MG63 (cell line): ENCODE measurements at places on chromosomes 6 and 20. TPM values are rescaled to one million over a fixed set of nuclear protein-coding genes. Genes with fewer than 3 reads are reported as not detected.

SCGN gene
- total RNA-seq = not detected in 2 replicates

ZNF334 gene
- total RNA-seq = 0.30 TPM in 1 of 2 replicates, not detected in the other

TMEM244 gene
- total RNA-seq = not detected in 2 replicates

- DNase-seq = no peak
Measured at GRCh38 chr20:25045343-25045712, 12.6 kb downstream of the ACSS1 start.

PTGIS gene
- 4.1 and 6.2 TPM in 2 replicates for total RNA-seq

DNA sequence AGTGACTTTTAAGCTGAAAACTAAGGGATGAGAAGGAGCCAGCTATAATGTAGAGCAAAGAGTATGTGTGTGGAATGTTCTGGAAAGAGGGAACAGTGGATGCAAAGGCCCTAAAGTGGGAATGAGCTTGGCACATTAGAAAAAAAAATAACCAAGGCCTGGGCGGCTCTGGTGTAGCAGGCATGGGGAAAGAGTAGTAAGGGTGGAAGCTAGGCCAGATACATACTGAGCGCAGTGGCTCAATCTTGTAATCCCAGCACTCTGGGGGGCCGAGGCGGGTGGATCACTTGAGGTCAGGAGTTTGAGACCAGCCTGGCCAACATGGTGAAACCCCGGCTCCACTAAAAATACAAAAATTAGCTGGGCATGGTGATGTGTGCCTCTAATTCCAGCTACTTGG, 8.4 kb downstream of the GGT7 start:
- no peak for DNase-seq

SOD2 gene
- total RNA-seq = 33.0 and 51.1 TPM in 2 replicates

SNAI1 gene
- 0.12 and 0.82 TPM in 2 replicates for total RNA-seq

DNA sequence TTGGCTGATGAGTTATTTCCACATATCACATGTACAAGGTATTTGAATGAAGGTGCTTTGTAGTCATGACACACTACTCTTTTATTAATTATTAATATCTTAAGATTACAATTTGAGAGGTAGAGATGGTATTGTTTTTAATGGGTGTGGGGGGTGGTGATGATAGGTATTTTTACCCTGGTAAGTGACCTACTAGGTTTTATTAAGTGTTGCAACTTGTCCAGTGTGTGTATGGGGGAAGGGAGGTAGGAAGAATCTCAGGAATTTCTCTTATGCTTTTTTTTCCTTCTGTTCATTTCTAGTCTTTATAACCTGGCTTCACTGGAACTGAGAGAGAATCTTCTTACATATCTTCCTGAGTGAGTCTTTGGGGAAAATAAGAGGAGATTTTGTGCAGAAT, 101.4 kb downstream of the LRRC1 start:
- DNase-seq = no peak

- DNase-seq = peak; percentile 38
Measured at GRCh38 chr20:40741507-40742106, 52.6 kb upstream of the MAFB start.

DNA sequence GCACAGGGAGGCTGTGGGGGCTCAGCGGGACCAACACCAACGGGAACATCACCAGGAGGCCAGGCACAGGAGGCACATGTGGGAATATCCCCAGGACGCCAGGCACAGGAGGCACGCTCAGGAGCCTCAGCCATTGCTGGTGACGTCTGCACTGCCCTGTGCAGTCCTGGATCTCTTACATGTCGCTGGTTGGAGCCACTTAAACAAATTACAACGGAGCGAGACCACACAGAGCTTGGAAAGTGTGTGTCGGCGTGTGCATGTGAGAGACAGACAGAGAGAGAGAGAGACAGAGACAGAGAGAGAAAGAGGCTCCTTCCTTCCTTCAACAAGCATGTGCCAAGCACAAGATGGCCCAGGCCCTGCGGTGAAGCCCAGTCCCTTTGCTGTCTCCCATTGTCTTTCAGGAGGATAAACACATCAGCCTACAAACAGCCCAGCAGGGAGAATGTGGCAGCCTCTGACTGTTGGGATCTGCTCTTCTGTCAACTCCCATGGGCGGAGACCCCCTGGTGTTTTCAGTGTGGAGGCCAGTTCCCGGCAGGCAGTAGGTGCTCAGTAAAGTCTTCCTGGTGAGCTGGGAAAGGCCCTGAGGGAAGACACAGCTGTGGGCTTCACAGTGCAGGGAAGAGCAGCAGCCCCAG, 112.7 kb upstream of the THBS2 start:
- no peak for DNase-seq

DNA sequence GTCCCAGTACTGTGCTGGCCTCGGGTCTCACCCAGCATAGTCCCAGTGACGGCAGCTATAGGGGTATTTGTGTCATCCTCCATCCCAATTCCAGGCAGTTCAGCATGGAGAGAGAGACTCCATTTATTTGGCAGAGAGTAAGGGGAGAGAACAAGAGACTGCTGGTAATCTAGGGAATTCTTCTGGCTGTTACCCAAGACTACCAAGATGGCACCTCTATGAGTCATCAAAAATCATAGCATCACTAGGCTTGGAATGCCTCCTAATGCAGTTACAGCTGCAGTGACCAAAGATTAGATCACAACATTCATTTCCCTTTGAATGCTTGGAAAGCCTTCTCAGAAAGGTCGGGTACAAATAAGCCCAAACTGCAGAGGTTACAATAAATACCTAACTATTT, 660.4 kb upstream of the FLRT3 start:
- DNase-seq = no peak

GRCh38 chr20:50563133-50563944, 53.2 kb downstream of the PTPN1 start:
- DNase-seq = no peak

GRCh38 chr6:85111481-85112011, 338.3 kb upstream of the NT5E start:
- DNase-seq = peak; percentile 76

- no peak for DNase-seq
Measured at GRCh38 chr6:49911252-49911651, 44.9 kb upstream of the CRISP1 start.

WFDC12 gene
- total RNA-seq = not detected in 2 replicates

EYS gene
- not detected in 2 replicates for total RNA-seq

DNA sequence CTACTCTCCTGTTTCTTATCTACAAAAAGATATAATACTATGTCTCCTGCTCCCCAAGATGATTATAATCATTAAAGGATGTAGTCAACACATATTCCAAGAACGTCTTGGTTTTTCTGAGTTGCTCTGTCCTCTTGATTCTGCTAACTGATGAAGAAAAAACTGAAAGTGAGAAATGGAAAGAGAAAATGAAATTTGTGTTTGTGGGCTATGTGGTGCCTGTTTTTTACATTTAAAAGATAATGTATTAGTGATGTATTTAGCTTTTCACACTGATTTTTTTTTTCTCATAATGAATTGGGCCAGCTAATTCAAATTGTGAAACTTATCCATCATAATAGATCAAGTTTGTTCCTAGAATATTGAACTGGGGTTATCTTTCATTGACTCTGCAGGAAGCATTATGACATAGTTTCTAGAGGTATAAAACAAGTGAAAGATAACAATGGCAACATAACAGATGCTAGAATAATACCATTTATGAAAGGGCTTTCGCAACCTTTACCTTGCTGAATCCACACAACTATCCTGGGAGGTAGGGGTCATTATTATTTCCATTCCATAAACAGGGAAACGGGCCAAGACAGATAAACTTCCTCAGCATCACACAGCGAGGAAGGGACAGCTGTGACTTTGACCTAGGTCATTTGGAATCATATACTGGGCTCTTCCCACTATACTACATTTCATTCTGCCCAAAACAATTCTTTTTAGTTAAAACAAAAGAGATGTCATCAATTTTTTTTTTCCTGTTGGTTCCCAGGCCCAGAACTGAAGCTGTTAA, 336.7 kb downstream of the GJA1 start:
- DNase-seq = no peak

- no peak for DNase-seq
Measured at GRCh38 chr6:69338431-69339162, 458.2 kb downstream of the LMBRD1 start.

DNA sequence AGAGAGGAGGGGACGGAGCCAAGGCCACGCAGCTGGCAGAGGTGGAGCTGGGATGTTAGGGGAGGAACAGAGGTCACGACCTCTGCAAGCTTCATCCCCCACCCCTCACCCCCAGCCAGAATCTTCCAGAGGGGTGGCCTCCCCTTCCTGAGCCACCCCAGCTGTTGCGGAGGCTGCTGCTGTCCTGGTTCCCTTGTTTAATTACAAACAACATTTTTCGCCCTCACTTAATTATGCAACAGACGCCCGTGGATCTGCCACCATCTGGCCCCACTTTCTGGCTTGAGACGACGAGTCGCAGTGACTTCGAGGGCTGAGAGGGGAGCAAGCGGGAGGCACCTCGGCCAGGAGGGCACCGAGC, 153.7 kb upstream of the PTPN1 start:
- DNase-seq = no peak

GRCh38 chr6:45626087-45626891, 248.6 kb upstream of the SUPT3H start:
- DNase-seq = peak; percentile 94

PDYN gene
- total RNA-seq = not detected in 2 replicates

- no peak for DNase-seq
Measured at GRCh38 chr6:73079978-73080377, 145.3 kb downstream of the KHDC1L start.

GRCh38 chr6:10033223-10033829, 381.5 kb downstream of the TFAP2A start:
- no peak for DNase-seq

BCAS1 gene
- total RNA-seq = not detected in 2 replicates

TRIM15 gene
- not detected in 2 replicates for total RNA-seq

DNA sequence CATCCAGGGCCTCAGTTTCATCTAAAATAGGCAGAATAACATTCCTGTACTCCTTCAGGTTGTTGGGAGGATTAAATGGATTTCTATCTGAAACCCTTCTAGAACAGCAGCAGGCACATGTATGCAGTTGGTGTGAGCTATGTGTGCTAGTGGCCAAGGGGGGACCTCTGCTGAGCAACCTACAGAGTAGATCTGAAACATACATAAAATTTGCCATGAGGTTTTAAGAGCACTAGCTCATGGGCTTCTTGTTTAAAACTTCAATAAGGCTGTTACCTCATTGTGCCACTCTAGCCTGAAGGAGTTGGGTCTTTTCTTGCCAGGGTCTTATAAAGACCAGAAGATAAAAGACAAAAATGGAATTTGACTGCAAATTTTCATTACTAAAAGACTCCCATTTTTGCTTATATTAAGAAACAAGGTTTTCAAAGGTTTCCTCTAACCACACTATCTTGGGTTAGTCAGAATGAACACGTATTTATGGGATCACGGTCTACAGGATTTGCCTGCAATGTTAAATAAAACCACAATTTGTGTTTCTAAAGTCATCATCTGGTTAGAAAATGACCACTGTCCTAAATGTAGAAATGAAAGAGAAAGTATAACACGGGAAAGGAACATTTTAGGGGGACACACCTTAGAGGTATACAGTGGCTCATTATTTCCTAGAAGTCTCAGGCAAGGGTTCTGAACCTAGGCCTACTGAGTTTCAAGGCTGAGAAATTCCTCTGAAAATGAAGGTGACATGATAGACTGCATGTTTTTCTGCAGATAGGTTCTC, 144.9 kb upstream of the OLIG3 start:
- DNase-seq = no peak
